ENCODE measurements at places on chromosomes 4 and X. TPM values are rescaled to one million over a fixed set of nuclear protein-coding genes. Genes with fewer than 3 reads are reported as not detected.

SYTL5 gene
- 2.2 TPM for total RNA-seq

FAM114A1 gene
- 11.3 TPM for total RNA-seq

RAPGEF2 gene
- total RNA-seq: 235 TPM

PPEF1 gene
- total RNA-seq: 29.7 TPM

SLITRK4 gene
- 41.3 TPM for total RNA-seq

SHROOM2 gene
- total RNA-seq: 21.9 TPM
